Smooth muscle cell of the coronary artery (primary cell): ENCODE measurements at places on chromosomes 6 and 20. TPM values are rescaled to one million over a fixed set of nuclear protein-coding genes. Genes with fewer than 3 reads are reported as not detected.

C6orf47 gene
- 16.6 and 18.2 TPM in 2 replicates for total RNA-seq

TMEM217 gene
- 1.4 and 2.4 TPM in 2 replicates for total RNA-seq

NMBR gene
- not detected in 2 replicates for total RNA-seq

C6orf58 gene
- not detected in 2 replicates for total RNA-seq

WFDC5 gene
- not detected in 2 replicates for total RNA-seq

GABRR2 gene
- total RNA-seq: 0.23 and 0.35 TPM in 2 replicates

TOX2 gene
- total RNA-seq: 0.12 and 2.0 TPM in 2 replicates

CLPSL1 gene
- not detected in 2 replicates for total RNA-seq

GRIK2 gene
- 1.8 and 1.9 TPM in 2 replicates for total RNA-seq

CITED2 gene
- 22.9 and 45.0 TPM in 2 replicates for total RNA-seq

GSS gene
- total RNA-seq: 46.8 and 66.1 TPM in 2 replicates

TGM3 gene
- total RNA-seq: not detected in 2 replicates

TRAPPC3L gene
- total RNA-seq: 0.08 TPM in 1 of 2 replicates, not detected in the other

CDC40 gene
- total RNA-seq: 15.3 and 15.8 TPM in 2 replicates

COL19A1 gene
- 1.2 TPM in 1 of 2 replicates, not detected in the other for total RNA-seq

PRR18 gene
- not detected in 2 replicates for total RNA-seq

CALHM4 gene
- not detected in 2 replicates for total RNA-seq

CST1 gene
- 49.8 TPM in 1 of 2 replicates, not detected in the other for total RNA-seq

TAF8 gene
- 9.2 and 16.8 TPM in 2 replicates for total RNA-seq

PI3 gene
- total RNA-seq: not detected in 2 replicates

MYH7B gene
- total RNA-seq: under 0.01 and 0.47 TPM in 2 replicates

PI16 gene
- under 0.01 and 18.0 TPM in 2 replicates for total RNA-seq

CFB gene
- total RNA-seq: 15.0 and 108 TPM in 2 replicates

SASH1 gene
- total RNA-seq: 50.9 and 85.2 TPM in 2 replicates

BANF2 gene
- total RNA-seq: not detected in 2 replicates

C4B gene
- total RNA-seq: 3.2 and 24.0 TPM in 2 replicates

COL20A1 gene
- total RNA-seq: under 0.01 TPM in 1 of 2 replicates, not detected in the other

HLA-DRA gene
- 0.82 TPM in 1 of 2 replicates, not detected in the other for total RNA-seq

CDK5RAP1 gene
- 19.5 and 20.0 TPM in 2 replicates for total RNA-seq

SIM1 gene
- total RNA-seq: 1.6 TPM in 1 of 2 replicates, not detected in the other

PPP1R3G gene
- 1.3 and 2.1 TPM in 2 replicates for total RNA-seq

GPR31 gene
- total RNA-seq: not detected in 2 replicates

C6orf132 gene
- 0.12 and 0.75 TPM in 2 replicates for total RNA-seq

TP53TG5 gene
- total RNA-seq: 0.12 TPM in 1 of 2 replicates, not detected in the other

ENPP1 gene
- 0.98 and 1.5 TPM in 2 replicates for total RNA-seq

CEP57L1 gene
- total RNA-seq: 14.7 and 22.5 TPM in 2 replicates

HLA-DOA gene
- under 0.01 TPM in 1 of 2 replicates, not detected in the other for total RNA-seq

SHLD1 gene
- total RNA-seq: 1.3 and 2.0 TPM in 2 replicates

MTG2 gene
- total RNA-seq: 18.3 and 22.2 TPM in 2 replicates

TMEM170B gene
- 0.45 and 1.1 TPM in 2 replicates for total RNA-seq

SAPCD1 gene
- total RNA-seq: 0.53 and 0.70 TPM in 2 replicates

RNF144B gene
- total RNA-seq: 0.47 and 0.68 TPM in 2 replicates

BLOC1S5 gene
- 7.3 and 14.8 TPM in 2 replicates for total RNA-seq

KCNQ5 gene
- 0.82 and 6.3 TPM in 2 replicates for total RNA-seq

TBXT gene
- total RNA-seq: not detected in 2 replicates

RUNX2 gene
- 0.70 and 2.1 TPM in 2 replicates for total RNA-seq

ADGRF5 gene
- 0.23 and 5.1 TPM in 2 replicates for total RNA-seq

SRXN1 gene
- 21.2 and 43.9 TPM in 2 replicates for total RNA-seq

SCGN gene
- not detected in 2 replicates for total RNA-seq

HDGFL1 gene
- not detected in 2 replicates for total RNA-seq

TRIM40 gene
- under 0.01 TPM in 1 of 2 replicates, not detected in the other for total RNA-seq

TAP1 gene
- 28.0 and 33.1 TPM in 2 replicates for total RNA-seq

CGA gene
- total RNA-seq: not detected in 2 replicates

PACRG gene
- 0.59 TPM in 1 of 2 replicates, not detected in the other for total RNA-seq
